ENCODE measurements at places on chromosomes 3 and 15.
A peak's percentile ranks its signal among the peaks of the same experiment; 100 is the strongest.

DNA sequence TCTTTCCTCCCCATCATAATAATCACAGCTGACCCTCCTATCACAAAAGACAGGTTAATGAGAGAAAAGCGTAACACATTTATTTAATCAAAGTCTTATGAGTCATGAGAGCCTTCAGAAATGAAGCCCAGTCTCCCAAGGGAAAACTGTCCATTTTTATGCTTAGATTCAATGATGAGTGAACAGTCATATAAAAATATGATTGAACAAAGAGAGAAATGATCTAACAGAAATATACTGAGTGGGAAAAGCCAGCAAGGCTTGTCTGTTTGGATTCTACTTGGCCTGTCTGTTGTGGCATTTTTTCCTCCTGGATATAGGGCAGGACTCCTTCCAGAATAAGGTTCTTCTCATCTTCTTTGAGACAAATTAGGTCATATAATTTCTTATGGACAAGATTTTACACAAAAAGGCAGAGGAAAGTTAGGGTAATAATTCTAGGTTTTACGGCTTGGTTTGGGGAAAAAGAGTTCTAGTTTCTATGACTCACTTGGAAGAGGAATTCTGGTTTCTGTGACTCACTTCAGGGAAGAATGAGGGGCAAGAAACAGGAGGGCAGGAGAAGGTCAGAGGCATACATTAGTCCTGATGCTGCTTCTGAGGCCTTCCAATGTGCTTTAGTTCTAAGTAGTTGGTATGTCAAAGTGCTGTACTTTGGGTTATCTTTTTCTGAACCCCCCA lies 534.2 kb downstream of the ZIC1 start:
- no peak for DNase-seq

- no peak for DNase-seq
Measured at GRCh38 chr3:184568924-184569829, 7.6 kb downstream of the EPHB3 start.

DNA sequence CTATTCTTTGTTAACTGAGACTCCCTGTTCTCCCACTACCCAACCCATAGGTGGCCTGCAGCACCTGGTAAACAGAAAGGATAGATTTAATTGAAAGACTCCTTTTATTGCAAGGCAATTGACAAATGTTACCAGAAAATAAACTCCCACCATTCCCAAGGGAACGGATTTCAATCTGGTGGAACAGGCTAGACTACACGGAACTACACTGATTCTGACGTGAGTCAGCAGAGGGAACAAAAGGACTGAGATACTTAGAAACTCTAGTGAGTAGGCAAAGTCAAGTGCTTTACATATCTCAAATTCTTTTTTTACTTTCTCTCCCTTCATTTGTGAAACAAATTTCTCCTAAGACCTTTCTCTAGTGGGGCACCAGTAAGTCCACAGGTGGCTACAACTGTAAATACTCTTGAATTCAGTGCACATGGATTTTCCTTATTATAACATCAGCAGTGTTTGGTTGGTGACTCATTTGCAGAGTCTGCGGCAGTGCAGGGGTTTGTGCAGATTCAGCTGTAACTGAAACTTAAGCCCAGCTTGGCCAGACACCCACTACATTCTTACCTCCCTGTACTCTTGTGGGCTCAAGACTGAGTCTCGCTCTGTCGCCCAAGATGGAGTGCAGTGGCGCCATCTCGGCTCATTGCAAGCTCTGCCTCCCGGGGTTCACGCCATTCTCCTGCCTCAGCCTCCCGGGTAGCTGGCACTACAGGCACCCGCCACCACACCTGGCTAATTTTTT lies 34.3 kb upstream of the PLSCR2 start:
- peak; percentile 63 for DNase-seq

DNA sequence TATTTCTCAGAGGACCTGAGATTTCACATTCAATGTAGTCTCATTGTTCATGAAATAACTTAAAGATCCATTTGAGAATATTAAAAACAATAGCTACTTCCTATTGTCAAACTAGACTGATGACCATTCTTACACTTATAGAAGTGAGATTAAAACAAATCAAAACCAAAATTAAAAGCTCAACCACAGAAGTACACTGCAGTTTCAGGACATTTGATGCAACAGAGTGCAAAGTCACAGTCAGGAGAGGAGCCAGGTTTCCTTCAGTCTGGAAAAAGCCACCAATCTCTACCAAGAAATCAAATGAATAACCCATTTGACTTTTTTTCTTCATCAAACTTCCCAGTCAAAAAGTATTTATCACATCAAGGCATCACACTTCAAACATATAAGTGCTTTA lies 5.5 kb downstream of the CCPG1 start:
- DNase-seq = no peak

DNA sequence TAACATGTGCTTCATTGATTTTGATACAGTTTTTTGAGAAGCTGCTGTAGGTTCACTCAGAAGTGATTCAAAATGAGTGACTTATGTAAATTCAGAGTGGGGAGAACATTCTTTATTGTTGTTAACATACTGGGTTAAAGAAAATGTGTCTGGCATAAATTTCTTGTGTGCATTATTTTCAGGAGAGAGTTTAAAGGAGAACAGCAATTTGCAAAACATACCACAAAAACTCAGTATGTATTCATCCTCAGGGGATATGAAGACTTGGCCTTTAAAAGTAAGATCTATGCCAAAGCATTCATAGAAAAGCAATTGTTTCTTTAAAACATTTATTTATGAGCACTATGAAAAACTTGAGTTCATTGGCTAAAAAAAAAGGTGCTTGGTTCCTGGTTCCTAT lies 1089.8 kb downstream of the ROBO2 start:
- no peak for DNase-seq

DNA sequence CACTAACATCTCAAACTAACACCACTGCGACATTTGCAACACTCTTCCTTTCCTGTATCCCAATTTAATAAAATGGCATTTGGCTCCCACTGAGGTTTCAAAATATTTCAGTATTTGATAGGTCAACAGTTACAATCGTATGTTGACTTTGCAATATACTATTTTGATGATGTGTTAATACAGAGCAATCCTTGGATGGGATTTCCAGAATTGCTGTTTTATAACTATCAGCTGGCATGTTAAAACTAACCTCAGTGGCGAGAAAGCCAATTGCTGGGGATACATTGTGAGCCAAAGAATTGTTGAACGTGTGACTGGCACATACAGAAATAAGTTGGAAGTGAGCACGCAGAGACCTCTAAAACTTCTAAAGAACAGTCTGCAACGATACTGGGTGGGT lies 226.1 kb upstream of the LYSMD4 start:
- DNase-seq = no peak

- DNase-seq = no peak
Measured at GRCh38 chr15:31444844-31445243, 118.2 kb downstream of the KLF13 start.

All from GM06990 (cell line).